ENCODE measurements at places on chromosomes 5 and 9.

DNA sequence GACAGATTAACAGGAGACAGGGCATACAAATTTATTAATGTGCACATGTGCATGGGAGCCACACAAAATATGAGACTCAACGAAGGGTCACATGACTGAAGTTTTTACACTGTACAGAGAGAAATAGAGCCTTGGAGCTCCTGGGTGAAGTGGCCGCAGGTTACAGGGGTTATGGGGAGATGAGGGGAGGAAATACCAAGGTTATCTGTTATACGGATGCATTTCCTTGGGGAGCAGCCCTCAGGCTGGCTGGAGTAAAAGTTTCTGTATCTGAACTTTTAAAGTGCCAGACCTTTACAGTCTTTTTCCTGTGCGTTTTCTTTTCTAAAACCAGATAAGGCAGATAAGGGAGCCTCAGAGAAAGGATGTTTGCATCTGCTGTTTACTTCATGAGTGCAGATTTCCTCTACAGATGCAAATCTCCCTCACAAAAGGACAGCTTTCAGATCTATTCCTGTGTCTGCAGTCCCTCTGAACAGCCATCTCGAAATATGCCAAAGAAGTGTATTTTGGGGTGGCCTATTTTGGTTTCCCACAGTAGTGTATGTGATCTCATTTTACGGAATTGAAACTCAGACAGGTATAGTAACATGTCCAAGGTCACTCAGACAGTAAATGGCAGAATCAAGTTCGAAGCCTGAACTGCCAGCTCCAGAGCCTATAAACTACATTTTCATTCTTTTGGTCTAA lies 139.3 kb upstream of the FBXL17 start:
- no peak for DNase-seq

- no peak for DNase-seq
Measured at GRCh38 chr5:8474569-8474930, 605.6 kb downstream of the MTRR start.

DNA sequence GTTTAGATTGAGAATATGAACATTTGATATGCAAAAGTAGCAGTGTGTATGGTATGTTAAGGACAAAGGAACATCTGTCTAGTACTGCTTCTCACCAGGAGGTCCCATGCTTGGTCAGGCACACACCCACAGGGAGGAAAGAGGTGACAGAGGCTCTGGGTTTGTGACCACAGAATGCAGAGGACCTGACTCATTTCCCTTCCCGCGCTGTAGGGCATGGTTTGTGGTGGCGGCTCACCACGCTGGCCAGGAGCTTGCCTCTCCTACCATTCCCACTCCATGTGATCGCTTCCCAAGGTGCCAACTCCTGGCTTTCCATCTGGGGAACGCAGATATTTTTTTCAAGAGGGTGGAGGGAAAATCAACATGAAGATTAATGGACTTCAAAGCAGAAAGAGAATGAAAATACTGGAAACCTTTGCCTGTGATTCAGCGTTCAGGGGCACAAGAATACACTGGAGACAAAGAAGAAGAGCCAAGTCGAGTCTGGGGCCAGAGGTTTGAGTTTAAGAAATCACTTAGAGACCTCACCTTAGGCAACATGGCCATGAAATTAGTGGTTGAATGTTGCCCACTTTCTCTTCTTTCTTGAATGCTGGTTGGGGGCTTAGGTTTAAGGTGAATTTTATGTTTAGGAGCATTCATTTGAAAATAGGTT lies 477.8 kb downstream of the CCDC171 start:
- peak; percentile 93 for DNase-seq

- DNase-seq = no peak
Measured at GRCh38 chr9:106722051-106722753, 140.8 kb upstream of the ZNF462 start.
